Tibial nerve (tissue), 4 donors: ENCODE measurements at places on chromosomes 2 and 18. TPM values are rescaled to one million over a fixed set of nuclear protein-coding genes. Genes with fewer than 3 reads are reported as not detected.

Gene PARD3B
- total RNA-seq: 59.0 TPM

Gene CABYR
- 0.84 TPM for total RNA-seq

Gene SPAST
- total RNA-seq: 20.7 TPM

Gene TMEM178A
- 4.2 TPM for total RNA-seq

Gene RAD51AP2
- not detected for total RNA-seq
